ENCODE measurements at places on chromosomes 12 and 14. TPM values are rescaled to one million over a fixed set of nuclear protein-coding genes. Genes with fewer than 3 reads are reported as not detected.

GRCh38 chr12:133145981-133146380, 15.6 kb downstream of the ZNF10 start:
- DNase-seq: no peak

The PLCZ1 gene
- total RNA-seq: not detected

DNA sequence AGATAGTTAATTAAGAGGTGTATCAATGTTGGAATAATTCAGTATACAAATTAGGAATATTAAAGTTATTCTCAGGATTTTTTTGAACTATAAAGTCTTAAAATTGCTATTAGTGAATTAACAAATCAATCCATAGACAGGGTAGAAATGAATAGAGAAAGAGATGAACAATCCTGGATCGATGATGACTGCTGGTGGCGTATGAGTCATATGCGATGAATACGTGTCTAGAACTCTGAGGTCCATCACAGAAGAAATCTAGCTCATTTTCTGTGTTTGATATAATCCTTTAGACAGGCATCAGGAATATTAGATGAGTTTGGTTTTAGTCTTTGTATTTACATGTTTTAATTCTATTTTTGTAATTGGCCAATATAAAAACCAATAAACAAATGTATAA, 85.4 kb upstream of the RTL1 start:
- no peak for DNase-seq

The KRT3 gene
- total RNA-seq: not detected

The POTEM gene
- not detected for total RNA-seq

The TAMALIN gene
- 34.0 TPM for total RNA-seq

DNA sequence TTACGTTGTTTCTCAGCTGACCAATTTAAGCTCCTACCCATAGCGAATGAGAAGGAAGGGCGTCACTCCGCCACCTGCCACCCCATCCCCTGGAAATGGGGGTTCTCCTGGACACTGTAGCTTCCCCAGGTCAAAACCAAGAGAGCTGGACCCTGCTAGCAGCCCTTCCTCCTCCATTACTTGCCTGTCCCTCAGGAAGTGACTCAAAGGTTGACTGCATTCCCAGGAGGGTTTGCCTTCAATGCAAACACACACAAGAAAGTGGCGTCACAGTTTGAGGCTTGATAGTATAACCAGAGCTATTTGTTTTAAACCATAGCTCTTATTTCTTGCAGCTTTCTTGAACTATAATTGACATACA, 79.1 kb downstream of the KCNK13 start:
- peak; percentile 55 for DNase-seq

GRCh38 chr12:68264857-68265256, 11.5 kb upstream of the IL22 start:
- no peak for DNase-seq

DNA sequence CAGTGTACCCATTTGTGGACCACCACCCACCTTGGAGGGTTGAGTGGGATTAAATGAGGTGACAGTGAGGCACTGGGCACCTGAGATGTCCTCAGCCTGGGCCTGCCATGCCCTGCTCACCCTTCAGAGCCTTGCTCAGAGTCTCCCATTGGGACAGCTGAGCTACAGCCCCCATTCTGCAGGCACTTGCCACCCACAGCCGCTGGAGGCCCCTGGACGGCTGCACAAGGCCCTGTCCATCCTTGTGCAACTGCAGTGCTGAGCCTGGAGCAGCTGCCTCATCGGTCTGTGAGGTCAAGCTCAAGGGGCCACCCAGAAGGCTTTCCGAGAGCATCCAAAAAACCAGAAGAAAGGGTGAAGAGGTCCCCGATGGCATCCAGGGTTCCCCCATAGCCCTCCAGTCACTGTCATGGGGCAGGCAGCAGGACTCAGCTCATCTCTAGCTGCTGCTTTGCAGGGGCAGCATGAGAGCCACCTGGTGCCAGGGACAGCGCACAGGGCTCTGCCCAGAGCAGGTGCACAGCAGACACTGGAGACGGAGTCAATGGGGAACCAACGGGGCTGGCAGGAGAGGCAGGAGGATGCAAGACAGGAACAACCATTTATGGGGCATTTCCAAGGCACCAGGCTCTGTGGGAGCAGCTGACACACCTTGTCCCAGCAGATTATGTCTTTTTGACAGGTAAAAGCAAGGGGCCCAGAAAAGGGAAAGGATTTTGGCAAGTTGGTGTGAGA, 84.6 kb downstream of the ARL6IP4 start:
- DNase-seq: no peak

Measured in dermis microvascular lymphatic vessel endothelial cell (primary cell).